Fibroblast of skin of left biceps (primary cell): ENCODE measurements at places on chromosomes 2 and 18.

DNA sequence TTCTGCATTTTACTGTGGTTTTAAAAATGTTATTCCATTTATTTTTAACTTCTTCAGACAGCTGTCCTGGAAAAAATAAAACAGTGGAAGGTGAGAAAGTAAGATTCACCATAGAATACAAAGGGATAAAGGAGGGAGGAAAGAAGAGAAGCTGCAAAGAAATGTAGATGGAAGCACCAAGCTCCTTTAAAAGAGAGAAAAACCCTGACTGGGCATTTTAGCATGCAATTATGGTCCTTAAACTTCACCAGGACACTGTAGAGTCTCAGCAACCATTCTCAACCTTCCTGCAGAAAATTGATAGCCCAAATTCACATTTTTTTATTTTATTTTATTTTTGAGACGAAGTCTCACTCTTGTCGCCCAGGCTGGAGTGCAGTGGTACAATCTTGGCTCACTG is 11.6 kb upstream of the ANKRD44 start:
- DNase-seq: no peak

DNA sequence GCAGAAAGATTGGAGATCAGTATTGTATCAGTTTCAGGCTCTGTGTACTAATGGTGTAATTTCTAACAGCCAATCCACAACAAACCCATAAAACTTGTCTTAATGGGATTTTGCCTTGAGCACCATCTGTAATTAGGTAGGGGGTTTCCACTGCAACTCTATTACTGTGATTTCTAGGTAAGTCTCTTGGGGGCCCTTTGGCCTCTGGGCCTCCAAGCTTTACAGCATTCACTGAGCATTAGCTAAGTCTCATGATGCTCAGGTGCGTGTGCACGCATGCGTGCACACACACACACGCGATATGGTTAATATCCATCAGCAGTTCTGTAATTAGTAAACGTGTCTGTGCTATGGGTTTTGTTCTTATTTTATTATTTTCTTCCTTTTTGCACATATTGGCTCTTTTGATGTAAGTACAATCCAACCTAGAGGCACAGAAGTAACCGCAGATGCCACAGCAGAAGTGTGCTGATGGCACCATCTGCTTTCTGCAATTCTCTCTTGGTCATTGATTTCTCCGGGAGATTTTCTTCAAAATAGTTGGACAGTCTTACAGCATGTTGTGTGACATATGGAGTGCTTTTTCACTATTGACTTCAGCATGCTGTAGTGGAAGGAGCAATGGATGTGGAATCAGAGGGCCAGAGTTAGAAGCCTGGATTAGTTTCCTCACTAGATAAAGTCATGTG is 592.0 kb downstream of the LRRTM4 start:
- DNase-seq: no peak

DNA sequence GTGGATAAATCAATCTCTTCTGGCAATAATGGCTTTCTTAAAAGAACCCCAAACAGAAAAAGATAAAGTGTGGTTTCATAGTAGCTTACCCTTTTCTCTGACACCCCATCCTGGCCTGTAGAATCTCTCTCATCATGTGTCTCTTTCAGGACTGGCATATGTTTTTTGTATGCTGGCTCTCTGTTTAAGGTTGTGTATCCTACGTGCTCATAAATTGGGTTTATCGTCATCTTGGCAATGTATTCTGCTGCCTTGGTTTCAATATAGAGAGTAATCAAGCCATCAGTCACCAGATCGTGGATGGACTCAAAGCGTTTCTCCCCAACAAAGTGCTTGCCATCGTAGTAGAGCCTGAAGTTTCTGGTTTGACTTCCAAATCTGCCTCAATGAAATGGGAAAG is 113.5 kb upstream of the CHRNA1 start:
- no peak for DNase-seq

DNA sequence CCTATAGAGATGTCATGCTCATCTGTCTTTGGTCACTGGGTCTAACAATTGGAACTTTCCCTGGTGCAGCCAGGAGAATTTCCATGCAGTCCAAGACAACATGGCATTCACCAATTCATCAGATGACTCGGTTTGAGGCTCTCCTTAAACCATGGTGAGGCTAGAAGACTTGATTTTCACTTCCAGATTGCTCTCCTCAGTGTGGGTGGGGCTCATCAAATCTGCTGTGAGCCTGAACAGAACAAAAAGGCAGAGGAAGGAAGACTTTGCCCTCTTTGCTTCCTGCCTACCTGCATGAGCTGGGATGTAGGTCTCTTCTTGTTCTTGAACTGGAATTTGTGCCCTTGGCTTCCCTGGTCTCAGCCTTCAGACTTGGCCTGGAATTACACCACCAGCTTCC is 203.4 kb upstream of the TRIB2 start:
- DNase-seq: no peak

DNA sequence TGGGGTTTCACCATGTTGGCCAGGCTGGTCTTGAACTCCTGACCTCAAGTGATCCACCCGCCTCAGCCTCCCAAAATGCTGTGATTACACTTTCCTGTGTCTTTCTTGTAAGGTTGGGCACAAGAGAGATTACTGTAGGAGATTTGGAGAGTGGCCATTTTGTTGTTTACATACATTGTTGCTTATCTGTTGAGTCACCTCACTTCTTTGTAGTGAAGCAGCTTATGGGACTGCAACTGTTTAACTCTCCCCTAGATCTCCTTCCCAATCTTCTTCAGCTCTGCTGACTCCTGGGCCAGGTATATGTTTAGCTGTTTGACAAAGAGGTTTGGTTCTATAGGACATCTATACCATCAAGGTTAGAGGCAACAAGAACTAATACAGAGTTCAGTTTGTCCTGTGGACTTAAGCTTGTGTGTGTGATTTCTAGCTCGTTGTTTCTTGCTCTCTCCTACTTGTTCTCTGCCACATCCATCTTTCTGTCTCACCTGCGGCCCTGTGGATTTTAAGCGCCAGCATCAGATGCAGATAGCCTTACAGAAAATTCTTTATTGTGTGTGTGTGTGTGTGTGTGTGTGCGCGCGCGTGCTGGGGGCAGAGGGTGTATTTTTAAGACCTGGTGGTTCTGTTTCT is 95.4 kb downstream of the HAUS1 start:
- DNase-seq: no peak

GRCh38 chr2:146730882-146731281 is 1113.9 kb upstream of the ACVR2A start:
- DNase-seq: no peak

- no peak for DNase-seq
Observed at GRCh38 chr2:65754219-65754618, 321.8 kb upstream of the SPRED2 start.

DNA sequence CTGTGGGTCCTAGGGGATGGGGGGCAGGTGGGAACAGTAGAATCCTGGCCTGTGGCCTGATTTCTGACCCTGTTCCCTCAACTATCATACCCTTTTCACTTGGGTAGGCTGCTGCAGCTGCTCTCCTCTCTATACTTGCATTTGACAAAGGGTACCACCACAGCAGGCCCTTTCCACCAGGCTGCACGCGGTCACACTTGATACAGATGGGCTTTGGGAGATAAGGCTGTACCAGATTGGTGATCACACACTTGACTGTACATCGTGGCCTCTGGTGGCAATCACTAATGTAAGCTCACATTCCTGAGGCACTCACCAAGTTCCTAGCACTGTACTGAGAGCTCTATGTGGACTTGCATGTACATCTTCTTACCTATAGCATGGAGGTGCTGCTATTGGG is 1.6 kb upstream of the RALB start:
- no peak for DNase-seq

DNA sequence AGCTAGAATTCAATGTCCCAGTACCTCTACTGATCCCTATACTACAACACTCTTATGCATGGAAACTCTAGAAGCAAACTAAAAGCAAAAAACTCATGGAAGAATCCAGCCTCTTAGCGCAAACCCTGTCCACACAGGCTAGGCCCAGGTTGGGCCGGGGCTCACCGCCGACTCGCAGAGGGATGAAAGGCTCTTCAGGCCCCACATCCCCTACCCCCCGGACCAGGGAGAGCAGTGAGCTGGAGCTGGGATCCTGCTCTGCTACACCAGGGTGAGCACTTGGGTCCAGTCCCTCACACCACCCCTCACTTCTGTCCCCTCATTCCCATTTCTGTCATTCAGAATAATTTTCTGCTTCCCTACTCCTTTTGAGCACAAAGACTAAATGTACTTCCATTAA is 2.0 kb downstream of the OST4 start:
- DNase-seq: no peak

DNA sequence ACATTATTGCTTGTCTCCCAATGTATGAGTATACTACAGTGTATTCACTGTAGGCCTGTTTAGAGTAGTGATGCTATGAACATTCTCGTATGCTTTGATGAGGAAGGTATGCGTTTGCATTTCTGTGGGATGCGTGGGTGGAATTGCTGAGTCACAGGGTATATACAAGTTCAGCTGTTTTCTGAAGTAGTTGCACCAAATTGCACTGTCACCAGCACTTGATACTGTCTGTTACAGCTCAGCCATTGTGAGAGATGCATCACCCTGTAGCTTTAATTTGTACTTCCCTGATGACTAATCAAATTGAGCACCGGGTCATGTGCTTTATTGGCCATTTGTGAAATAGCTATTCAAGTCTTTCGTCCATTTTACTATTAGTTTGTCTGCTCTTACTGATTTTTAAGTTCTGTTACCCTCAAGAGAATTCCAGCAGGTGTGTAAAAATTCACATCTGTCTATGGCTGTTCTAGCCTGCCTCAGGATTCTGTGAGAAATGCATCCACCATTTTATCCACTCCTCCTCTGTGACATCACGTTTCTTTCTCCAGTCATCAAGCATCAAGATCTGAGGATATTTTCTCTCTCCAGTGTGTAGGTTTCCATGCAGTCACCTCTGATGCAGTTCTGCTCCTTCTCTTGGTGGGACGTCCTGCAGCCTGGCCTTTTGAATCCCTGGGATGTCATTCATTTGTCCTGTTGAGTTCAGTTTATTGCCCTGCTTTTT is 72.5 kb downstream of the DGKD start:
- peak; percentile 39 for DNase-seq

DNA sequence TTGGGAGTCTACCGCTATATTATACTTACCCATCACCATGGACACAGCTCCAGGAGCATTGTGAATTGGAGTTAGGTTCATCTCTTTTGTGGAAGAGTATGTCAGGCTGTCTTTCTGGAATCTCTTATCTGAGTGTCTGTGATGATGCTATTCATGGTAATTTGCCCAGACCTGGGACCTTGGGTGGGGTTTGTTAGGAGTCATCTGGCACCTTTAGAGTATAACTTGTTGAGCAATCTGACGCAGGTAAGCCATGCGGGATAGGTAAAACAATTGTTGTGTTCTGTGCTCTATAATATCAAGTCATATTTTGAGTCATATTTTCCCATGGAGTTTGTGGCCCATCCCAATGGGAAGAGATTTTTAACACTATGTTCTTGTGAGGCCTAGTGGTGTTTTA is 49.7 kb upstream of the MAPRE2 start:
- DNase-seq: no peak

GRCh38 chr18:5542515-5543035 is 1.2 kb downstream of the EPB41L3 start:
- no peak for DNase-seq

DNA sequence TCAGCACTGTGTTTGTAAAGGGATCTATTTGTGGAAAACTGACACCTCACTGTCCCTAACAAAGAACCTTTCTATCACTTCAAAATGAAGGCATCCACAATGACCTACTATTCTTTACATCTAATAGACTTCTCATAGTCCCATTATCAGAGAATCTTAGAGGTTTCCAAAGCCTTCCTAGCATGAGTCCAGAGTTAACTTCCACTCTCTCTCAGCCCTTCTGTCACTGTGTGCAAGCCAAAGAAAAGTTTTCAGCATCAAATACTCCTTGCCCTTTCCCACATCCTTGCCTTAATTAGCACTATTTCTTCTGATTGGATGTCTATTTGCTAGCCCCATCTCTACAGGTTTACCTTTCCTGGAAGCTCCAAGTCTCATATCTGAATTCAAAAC is 178.5 kb downstream of the ERBB4 start:
- no peak for DNase-seq

DNA sequence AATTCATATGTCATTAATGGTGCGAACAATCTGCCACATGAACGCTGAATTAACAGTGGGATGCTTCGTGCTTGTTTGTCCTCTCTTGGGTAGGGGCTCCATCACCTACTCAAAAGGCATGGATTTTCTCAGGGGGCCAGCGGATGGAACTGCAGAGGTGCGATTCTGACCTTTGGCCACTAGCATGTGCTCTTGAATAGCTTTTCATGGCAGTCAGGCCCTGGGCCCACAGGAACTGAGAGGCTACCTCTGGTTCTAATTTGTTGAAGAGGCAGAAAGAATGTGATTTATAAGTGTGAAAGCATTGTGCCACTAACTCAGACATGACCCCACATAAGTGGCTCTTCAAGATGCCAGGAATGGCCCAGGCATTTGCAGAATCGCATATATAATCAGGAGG is 283.2 kb downstream of the INSIG2 start:
- peak; percentile 45 for DNase-seq

DNA sequence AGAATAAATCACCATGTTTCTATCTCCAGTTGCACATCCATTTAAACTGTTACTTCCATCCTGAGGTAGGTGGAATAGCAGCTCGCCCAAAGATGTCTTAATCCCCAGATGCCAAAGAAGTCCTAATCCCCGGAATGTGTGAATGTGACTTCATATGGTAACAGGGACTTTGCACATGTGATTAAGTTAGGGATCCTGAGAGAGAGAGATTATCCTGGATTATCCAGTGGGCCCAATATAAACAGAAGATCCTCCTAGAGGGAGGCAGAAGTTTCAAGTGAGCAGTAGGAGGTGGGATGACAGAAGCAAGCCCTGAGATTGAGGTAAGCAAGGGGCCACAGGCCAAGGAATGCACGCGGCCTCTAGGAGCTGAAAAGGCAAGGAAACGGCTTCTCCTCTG is 19.8 kb downstream of the CREG2 start:
- DNase-seq: no peak

DNA sequence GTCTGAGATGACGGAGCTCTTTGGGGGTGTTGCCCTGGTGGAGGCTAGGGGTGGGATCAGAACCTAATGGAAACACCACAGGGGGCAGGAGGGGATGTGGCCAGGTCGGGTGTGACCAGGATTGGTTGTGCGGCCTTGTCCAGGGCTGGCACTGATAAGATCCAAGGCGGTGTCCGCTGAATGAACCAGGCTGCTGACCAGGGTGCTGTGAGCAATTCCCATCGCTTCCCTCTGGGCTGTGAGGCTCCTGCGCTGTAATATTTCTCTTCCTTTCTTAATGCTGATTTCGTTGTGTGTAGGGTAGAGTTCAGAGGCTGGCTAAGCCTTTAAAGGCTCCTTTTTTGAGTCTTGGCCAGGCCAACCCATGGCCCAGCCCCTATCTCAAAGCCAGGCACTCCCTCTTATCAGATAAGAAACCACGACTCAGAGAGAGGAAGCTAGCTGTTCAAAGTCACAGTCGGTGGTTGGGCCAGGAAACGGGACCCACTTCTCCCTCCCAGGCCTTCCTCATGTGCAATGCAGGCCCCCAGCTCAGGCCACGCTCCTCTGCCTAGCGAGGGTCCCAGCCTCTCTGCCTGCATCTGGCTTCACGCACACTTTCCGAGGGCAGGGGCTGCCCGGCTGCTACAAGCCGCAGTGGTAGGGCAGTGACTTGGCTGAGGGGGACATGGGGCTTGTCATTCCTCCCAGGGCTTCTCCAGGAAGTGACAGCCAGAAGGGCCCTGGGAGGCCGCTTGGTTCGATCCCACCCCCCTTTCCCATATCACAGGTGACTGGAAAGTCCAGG is 26.0 kb upstream of the FOSL2 start:
- no peak for DNase-seq
